ENCODE measurements at places on chromosomes 2 and 18. TPM values are rescaled to one million over a fixed set of nuclear protein-coding genes. Genes with fewer than 3 reads are reported as not detected.

GRCh38 chr2:29314816-29315571 is 199.8 kb downstream of the CLIP4 start:
- DNase-seq, result no peak

- no peak for DNase-seq
Observed at GRCh38 chr2:67258122-67258521, 139.0 kb upstream of the ETAA1 start.

The TMBIM1 gene
- 426 TPM for total RNA-seq

The GAL3ST2 gene
- total RNA-seq, result 69.8 TPM

The TSPYL6 gene
- not detected for total RNA-seq

Data from left colon (tissue), 2 donors.